CD4-positive, alpha-beta T cell treated with Interferon alpha-2 for 1 hour (primary cell): ENCODE measurements at places on chromosomes 4 and X.
A peak's percentile ranks its signal among the peaks of the same experiment; 100 is the strongest.

DNA sequence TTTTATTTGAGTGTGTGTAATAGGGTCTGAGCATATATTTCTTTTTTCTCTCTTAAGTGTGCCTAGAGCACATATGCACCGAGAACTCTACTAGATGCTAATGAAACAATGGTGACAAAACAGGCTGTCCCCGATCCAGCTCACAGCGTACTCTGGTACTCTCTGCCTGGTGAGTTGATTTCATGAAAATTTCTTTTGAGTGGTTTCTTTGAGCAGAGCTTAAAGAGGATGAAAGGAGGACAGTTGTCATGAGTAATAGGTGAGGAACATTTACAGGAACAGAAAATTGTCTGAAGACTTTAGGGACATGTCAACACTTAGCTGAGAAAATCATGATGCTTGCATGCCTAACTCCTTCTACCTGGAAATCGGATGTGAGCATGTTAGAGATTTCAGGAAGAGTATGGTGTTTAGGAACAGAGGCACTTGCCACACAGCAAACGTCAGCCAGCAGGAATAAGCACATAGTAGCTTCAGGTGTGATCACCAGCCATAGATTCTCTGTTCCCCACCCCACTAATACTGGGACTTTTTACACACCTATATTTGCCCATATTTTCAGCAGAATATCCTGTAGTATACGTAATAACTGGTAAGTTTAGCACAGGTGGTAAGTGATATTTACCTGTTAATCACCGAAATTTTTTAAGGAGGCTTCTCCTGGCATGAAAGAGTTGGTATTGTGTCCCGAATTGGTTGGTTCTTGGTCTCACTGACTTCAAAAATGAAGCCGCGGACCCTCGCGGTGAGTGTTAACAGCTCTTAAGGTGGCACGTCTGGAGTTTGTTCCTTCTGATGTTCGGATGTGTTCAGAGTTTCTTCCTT, 111.1 kb downstream of the ZNF330 start:
- DNase-seq, result no peak

GRCh38 chr4:144280688-144281087, 140.2 kb upstream of the GYPA start:
- no peak for DNase-seq

DNA sequence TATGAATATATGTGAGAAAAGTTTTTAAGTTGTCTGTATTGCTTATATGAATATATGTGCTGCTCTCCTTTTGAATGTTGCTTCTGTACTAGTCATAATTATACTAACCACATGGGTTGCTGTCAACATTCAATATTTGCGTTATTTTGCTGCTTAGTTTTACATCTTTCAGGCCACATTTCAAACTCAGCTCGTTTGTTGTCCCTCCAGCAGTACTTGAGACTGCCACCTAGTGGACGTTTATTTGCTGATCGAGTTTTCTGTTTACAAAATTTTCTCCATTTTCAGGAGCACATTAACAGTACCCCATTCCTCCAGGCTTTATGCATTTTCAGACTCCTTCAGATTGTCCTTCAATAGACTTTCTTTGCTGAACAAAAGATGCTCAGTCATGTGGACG, 75.8 kb downstream of the NUDT11 start:
- DNase-seq, result peak; percentile 55

- DNase-seq, result no peak
These were observed 13.6 kb downstream of the HMX1 start for GRCh38 chr4:8857766-8858700.

- peak; percentile 18 for DNase-seq
These were observed 51.3 kb upstream of the MAP3K15 start for GRCh38 chrX:19566359-19567222.

DNA sequence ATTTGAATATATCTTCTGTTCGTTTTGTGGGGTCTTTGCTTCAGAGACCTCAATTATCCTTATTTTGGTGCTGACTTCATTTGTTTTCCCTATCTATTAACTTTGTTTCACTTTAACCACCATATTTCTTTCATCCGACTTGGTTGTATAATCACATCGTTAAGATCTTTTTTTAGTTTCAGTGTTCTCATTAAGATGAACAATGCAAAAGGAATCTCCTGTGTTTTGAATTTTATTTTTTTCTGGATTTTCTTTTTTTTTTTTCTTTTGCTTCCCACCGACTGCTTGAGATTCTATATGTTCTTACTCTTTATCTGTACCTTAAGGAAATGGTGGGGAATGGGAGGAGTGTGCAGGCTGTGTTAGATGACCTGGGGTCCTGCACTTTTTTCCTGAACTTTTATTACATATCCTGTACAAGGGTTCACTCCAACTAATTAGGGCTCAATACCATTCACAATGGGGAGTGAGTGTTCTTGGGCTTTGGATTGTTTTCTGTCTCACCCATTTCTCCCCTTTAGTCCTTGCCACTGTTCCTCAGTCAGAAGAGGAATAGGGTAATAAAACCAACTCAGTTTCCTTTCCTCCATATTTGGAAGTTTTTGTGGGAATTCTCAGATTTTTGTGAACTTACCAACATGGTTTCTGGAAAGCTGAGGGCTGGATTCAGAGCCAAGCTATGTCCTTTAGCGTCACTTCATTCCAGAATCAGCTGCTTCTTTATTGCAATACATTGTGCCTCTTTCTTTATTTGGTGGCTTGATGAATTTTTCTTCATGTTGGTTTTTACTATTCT, 43.2 kb upstream of the BMPR1B start:
- DNase-seq, result no peak
